ENCODE measurements at places on chromosomes 6 and 20. TPM values are rescaled to one million over a fixed set of nuclear protein-coding genes. Genes with fewer than 3 reads are reported as not detected.

DNA sequence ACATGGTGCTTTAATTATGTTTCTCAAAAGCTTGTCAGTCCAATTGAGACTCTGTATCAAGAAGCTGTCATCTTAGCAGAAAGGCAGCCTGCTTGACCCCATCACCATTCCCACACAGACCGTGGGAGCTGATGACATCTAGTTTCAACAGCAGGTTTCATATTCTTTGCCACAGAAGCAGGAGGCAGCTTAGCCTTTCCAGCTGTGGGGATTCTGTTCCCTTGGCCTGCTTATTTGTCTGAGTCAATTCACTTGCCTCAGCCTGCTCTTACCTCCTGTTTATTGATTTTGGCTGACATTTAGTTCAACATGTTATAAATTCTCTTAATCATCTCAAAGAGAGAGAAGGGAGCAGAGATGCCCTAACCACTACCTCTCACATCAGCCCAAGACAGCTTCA lies 527.7 kb downstream of the ADGRB3 start:
- no peak for DNase-seq

DNA sequence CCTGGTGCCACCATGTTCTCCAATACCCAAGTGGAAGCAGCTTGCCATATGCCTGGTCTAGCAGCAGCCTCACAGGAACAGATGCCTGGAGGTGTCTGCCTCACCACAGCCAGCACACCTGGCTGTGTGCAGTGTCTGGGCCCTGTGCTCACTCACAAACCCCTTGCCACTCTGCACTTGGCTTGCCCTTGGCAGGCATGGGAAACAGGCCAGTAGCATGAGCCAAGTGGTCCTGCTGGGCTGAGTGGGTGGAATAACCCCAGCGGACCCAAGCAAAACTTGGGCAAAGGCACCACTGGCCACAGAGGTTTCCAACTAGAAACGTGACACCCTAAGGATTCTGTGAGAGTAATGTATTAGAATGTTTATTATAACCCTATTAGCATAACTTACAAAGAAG lies 600.5 kb upstream of the GJE1 start:
- no peak for DNase-seq

DNA sequence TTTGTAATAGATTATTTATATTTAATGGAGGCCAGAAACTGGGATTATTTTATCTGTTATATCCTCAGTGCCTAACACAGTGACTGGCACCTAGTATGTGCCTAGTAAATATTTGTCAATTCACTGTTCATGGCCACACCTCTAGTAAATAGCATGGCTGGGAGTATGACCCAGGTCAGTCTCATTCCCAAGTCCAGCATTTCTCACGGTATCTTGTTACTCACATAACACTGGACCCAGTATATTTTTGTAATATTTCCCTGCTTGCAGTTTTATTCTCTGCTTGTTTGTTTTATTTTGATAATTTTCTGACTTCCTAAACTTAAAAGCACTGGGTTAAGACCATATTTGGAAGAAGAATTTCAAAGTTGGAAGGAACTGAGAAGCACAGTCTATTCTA lies 47.7 kb downstream of the CTNNBL1 start:
- no peak for DNase-seq

- no peak for DNase-seq
These were observed 293.2 kb downstream of the BTBD9 start for GRCh38 chr6:38346291-38347079.

The HEY2 gene
- 36.0 TPM for total RNA-seq

The DEFB132 gene
- total RNA-seq: not detected

The TSPO2 gene
- not detected for total RNA-seq

The CDH22 gene
- total RNA-seq: 0.79 TPM

Measured in heart left ventricle (tissue), 16 donors.